ENCODE measurements at places on chromosomes 6 and 20.

- H3K27me3 ChIP-seq, result peaks cover under 1% of the 10 kb centered on the region
- no peak overlapping the region for H3K4me3 ChIP-seq
- no peaks in the 10 kb centered on the region for H3K4me1 ChIP-seq
- H3K27ac ChIP-seq, result no peak overlapping the region
- H3K36me3 ChIP-seq, result peaks cover 3% of the 10 kb centered on the region
Observed at GRCh38 chr20:19699180-19699971, 58.7 kb upstream of the RIN2 start.

DNA sequence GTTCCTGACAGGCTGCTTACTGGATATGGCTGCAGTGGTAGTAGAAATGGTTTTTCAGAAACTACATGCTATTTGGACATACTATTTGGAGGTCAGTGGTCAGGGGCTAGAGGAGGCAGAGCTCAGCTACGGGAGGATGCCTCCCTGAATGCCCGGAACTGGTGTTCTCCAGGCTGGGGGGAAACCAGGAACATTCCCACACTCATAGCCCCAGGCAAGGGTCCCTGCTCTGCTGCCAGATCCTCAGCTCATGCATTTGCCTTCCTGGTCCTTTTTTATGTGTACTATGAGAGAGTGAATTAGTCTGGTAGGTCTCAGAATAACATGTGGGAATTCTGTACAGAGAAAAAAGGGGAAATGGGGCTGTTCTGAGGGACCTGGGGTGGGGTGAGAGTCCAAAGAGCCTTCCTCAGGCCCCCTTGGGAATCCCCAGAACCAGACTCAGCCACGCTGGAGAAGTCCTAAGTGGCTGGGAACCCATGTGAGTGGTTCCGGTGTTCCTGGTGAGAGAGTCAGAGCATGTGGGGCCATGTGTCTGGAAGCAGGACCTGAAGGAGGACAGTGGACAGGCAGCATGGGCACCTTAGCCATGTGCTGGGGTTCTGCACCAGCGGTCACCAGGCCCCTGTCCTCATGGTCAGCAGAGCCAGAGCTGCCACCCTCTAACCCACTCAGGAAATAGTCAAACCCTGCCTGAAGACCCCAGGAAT is 58.0 kb upstream of the MYL9 start:
- peaks cover 7% of the 10 kb centered on the region for H3K27me3 ChIP-seq
- H3K36me3 ChIP-seq, result peaks cover 2% of the 10 kb centered on the region
- no peak overlapping the region for H3K4me3 ChIP-seq
- H3K4me1 ChIP-seq, result peaks cover 18% of the 10 kb centered on the region
- DNase-seq, result no peak
- no peak overlapping the region for H3K27ac ChIP-seq

GRCh38 chr6:53375847-53376246 is 27.1 kb upstream of the ELOVL5 start:
- no peak for DNase-seq
- H3K36me3 ChIP-seq, result no peaks in the 10 kb centered on the region
- H3K4me1 ChIP-seq, result peaks cover 4% of the 10 kb centered on the region
- peaks cover 7% of the 10 kb centered on the region for H3K27me3 ChIP-seq
- no peak overlapping the region for H3K27ac ChIP-seq

DNA sequence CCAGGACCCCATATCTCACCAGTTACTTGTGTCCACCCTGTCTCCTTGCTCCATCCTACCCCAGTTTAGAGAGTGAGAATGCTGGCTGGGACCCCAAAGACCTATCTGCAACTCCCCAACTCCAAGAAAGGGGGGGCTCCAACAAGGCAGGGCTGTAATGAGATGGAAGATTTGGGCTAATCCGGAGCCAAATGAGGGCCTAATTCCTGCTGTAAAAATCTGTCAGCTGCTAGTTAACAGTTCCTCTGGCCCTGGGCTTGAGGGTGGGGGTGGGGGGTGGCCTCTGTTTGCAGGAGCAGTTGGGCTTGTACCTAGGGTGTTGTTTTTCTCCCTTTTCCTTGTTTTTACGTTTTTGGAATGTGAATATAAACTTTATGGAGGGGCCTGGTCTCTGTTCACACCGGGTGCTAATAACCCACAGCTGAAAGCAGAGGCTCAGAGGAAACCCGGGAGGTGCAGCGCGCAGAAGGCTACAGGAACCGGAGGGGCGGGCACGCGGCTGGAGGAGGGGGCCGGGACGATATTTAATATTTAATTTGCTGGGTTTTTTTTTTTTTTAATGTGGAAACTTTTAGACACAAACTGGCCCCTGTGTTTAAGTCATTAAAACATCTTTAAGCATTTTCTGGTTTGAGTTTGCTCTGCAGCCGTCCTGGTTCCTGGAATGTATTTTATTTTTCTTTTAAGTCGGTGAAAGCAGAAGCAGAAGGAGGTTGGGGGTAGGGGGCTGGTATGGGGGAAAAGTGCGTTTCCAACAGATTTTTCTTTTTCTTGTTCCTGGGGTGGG is 70.7 kb downstream of the NCR2 start:
- H3K4me3 ChIP-seq, result no peak overlapping the region
- H3K4me1 ChIP-seq, result peaks cover 3% of the 10 kb centered on the region
- peaks cover 97% of the 10 kb centered on the region for H3K27me3 ChIP-seq
- no peak overlapping the region for H3K27ac ChIP-seq
- H3K36me3 ChIP-seq, result peaks cover 1% of the 10 kb centered on the region
- DNase-seq, result no peak

DNA sequence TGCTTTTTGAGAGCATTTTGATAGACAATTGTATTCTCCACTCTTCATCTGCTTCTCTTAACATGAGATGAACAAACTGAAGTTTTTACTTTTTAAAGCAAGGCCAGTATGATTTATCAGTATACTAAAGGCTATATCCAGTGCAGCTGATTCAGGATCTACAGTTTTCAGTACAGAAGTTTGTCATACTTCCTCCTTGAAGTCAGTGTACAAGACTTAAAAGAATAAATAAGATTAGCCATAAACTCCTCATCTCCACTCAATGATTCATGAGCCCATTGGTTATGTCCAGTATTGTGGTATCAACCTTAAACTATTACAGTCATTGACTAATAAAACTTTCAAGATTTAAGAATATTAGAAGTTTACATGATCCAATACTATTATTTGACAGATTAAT is 374.8 kb upstream of the EPHA7 start:
- no peaks in the 10 kb centered on the region for H3K27me3 ChIP-seq
- no peaks in the 10 kb centered on the region for H3K36me3 ChIP-seq
